ENCODE measurements at places on chromosomes 5 and 9. TPM values are rescaled to one million over a fixed set of nuclear protein-coding genes. Genes with fewer than 3 reads are reported as not detected.

The PSMB7 gene
- total RNA-seq: 180 TPM

The GRXCR2 gene
- total RNA-seq: not detected

The TAF11L12 gene
- total RNA-seq: not detected

The PKD2L2 gene
- total RNA-seq: not detected

The SGTB gene
- 59.2 TPM for total RNA-seq
